Placental epithelial cell (primary cell): ENCODE measurements at places on chromosomes 4 and X. TPM values are rescaled to one million over a fixed set of nuclear protein-coding genes. Genes with fewer than 3 reads are reported as not detected.

Gene GNRHR
- total RNA-seq: 0.33 and 0.39 TPM in 2 replicates

Gene CCNB3
- total RNA-seq: 0.22 and 0.39 TPM in 2 replicates

Gene PLAC1
- total RNA-seq: 1.3 and 2.0 TPM in 2 replicates

Gene TEX13B
- not detected in 2 replicates for total RNA-seq

Gene TBX22
- total RNA-seq: not detected in 2 replicates

Gene CFP
- total RNA-seq: under 0.01 TPM in 1 of 2 replicates, not detected in the other

Gene FAM47A
- total RNA-seq: not detected in 2 replicates

Gene VCX3B
- not detected in 2 replicates for total RNA-seq

Gene SULT1E1
- total RNA-seq: not detected in 2 replicates

Gene RGN
- 0.79 TPM in 1 of 2 replicates, not detected in the other for total RNA-seq

Gene IL15
- not detected in 2 replicates for total RNA-seq

Gene MAGEB2
- not detected in 2 replicates for total RNA-seq

Gene CDX4
- total RNA-seq: not detected in 2 replicates

Gene SLC49A3
- total RNA-seq: 1.1 and 3.9 TPM in 2 replicates

Gene CT47A1
- total RNA-seq: not detected in 2 replicates

Gene BEX1
- total RNA-seq: not detected in 2 replicates

Gene LGI2
- total RNA-seq: not detected in 2 replicates

Gene EPHA5
- under 0.01 TPM in 1 of 2 replicates, not detected in the other for total RNA-seq

Gene ZFP42
- total RNA-seq: 54.6 and 59.4 TPM in 2 replicates

Gene NCAPG
- 7.5 and 8.7 TPM in 2 replicates for total RNA-seq

Gene CFAP99
- not detected in 2 replicates for total RNA-seq

Gene WDR17
- total RNA-seq: under 0.01 and 0.22 TPM in 2 replicates

Gene ANKRD37
- total RNA-seq: 15.7 and 26.5 TPM in 2 replicates

Gene MGAT4D
- total RNA-seq: not detected in 2 replicates

Gene AWAT2
- not detected in 2 replicates for total RNA-seq

Gene RHOXF2B
- not detected in 2 replicates for total RNA-seq

Gene PLS3
- 225 and 409 TPM in 2 replicates for total RNA-seq

Gene PGAM4
- total RNA-seq: not detected in 2 replicates

Gene ABLIM2
- total RNA-seq: under 0.01 TPM in 1 of 2 replicates, not detected in the other

Gene JCHAIN
- total RNA-seq: not detected in 2 replicates

Gene NIPAL1
- total RNA-seq: 10.6 and 10.8 TPM in 2 replicates

Gene PAGE5
- not detected in 2 replicates for total RNA-seq

Gene METTL14
- total RNA-seq: 13.0 and 27.9 TPM in 2 replicates

Gene FAM53A
- 0.98 and 1.6 TPM in 2 replicates for total RNA-seq

Gene MGARP
- 0.79 and 1.4 TPM in 2 replicates for total RNA-seq

Gene PDZD4
- total RNA-seq: 0.39 TPM in 1 of 2 replicates, not detected in the other

Gene TNMD
- not detected in 2 replicates for total RNA-seq

Gene GRIA3
- total RNA-seq: 0.76 TPM in 1 of 2 replicates, not detected in the other

Gene FAM236B
- total RNA-seq: not detected in 2 replicates

Gene GAGE13
- not detected in 2 replicates for total RNA-seq

Gene FHIP1A
- 14.5 and 17.6 TPM in 2 replicates for total RNA-seq

Gene RAB40A
- total RNA-seq: 0.65 and 2.7 TPM in 2 replicates

Gene PAGE1
- total RNA-seq: not detected in 2 replicates

Gene IL13RA2
- total RNA-seq: 0.11 TPM in 1 of 2 replicates, not detected in the other

Gene KLHL4
- 16.1 and 49.2 TPM in 2 replicates for total RNA-seq

Gene TMEM31
- total RNA-seq: 0.39 TPM in 1 of 2 replicates, not detected in the other

Gene EGF
- total RNA-seq: 2.0 and 2.1 TPM in 2 replicates

Gene MAGEC2
- total RNA-seq: not detected in 2 replicates

Gene ARHGAP24
- 10.2 and 15.9 TPM in 2 replicates for total RNA-seq

Gene ZNF275
- 6.3 and 9.0 TPM in 2 replicates for total RNA-seq

Gene TMEM187
- 9.0 and 9.4 TPM in 2 replicates for total RNA-seq

Gene MAGEE2
- total RNA-seq: not detected in 2 replicates

Gene BEX2
- total RNA-seq: 2.1 and 6.7 TPM in 2 replicates

Gene GAGE1
- total RNA-seq: not detected in 2 replicates
